ENCODE measurements at places on chromosomes 5 and 9. TPM values are rescaled to one million over a fixed set of nuclear protein-coding genes. Genes with fewer than 3 reads are reported as not detected.

GRCh38 chr5:157920828-157921170 lies 61.9 kb upstream of the CLINT1 start:
- no peak for DNase-seq

Gene PLK2
- 27.8 TPM for total RNA-seq

Gene MARCHF11
- not detected for total RNA-seq

- DNase-seq = no peak
Observed at GRCh38 chr9:105608721-105609598, 51.0 kb downstream of the FKTN start.

DNA sequence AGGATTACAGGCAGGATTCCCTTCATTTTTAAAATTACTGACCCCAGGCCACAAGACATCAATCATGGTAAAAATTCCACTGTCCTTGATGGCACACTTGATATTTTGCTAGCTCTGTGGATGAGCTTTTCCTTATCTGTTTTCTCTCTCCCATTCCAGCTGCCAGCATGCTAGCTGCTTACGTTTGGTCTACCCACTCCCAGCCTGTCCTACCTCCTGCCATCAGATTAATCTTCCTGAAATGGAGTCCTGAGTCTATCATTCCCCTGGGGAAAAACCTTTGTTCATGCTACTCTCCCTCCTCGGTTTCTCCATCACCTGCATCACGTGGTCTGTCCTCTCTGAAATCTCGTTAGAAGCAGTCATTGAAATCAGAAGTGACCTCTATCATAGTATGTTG lies 108.9 kb downstream of the F2RL2 start:
- no peak for DNase-seq
